ENCODE measurements at places on chromosomes 12 and 14.
A peak's percentile ranks its signal among the peaks of the same experiment; 100 is the strongest.

- peaks cover 65% of the 10 kb centered on the region for H3K36me3 ChIP-seq
- H3K27ac ChIP-seq: peak overlapping the region; percentile 99
- H3K27me3 ChIP-seq: no peaks in the 10 kb centered on the region
- H3K4me3 ChIP-seq: peak overlapping the region; percentile 16
These were observed 49.2 kb downstream of the DAD1 start for GRCh38 chr14:22539831-22540230.

- H3K4me3 ChIP-seq: peak overlapping the region; percentile 41
- H3K27me3 ChIP-seq: no peaks in the 10 kb centered on the region
- H3K4me1 ChIP-seq: peaks cover 21% of the 10 kb centered on the region
- DNase-seq: no peak
- H3K36me3 ChIP-seq: no peaks in the 10 kb centered on the region
These were observed 18.8 kb upstream of the NR4A1 start for GRCh38 chr12:52032446-52032803.

GRCh38 chr12:10771132-10771733 lies 31.2 kb downstream of the TAS2R7 start:
- no peak overlapping the region for H3K27ac ChIP-seq
- H3K4me3 ChIP-seq: no peak overlapping the region
- no peak for DNase-seq
- no peaks in the 10 kb centered on the region for H3K4me1 ChIP-seq

- no peaks in the 10 kb centered on the region for H3K4me1 ChIP-seq
- H3K27ac ChIP-seq: no peak overlapping the region
- no peaks in the 10 kb centered on the region for H3K27me3 ChIP-seq
- DNase-seq: no peak
- H3K36me3 ChIP-seq: no peaks in the 10 kb centered on the region
These were observed 53.7 kb downstream of the TMTC2 start for GRCh38 chr12:82740129-82741000.

DNA sequence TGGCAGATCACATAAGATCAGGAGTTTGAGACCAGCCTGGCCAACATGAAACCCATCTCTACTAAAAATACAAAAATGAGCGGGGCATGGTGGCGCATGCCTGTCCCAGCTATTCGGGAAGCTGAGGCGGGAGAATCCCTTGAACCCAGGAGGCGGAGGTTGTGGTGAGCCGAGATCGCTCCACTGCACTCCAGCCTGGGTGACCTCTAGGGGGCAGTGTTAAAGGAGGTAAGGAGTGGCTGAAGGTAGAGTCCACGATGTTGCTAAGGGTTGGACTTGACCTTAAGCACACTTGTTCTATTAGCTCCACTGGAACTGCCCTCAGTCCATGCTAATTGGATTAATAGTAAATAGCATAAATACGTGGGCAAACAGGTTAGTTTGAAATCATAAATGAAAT lies 62.4 kb upstream of the PSMC1 start:
- H3K4me1 ChIP-seq: no peaks in the 10 kb centered on the region
- no peak for DNase-seq

GRCh38 chr12:92779902-92780301 lies 77.1 kb downstream of the PLEKHG7 start:
- H3K4me3 ChIP-seq: no peak overlapping the region
- H3K36me3 ChIP-seq: peaks cover 15% of the 10 kb centered on the region
- no peak overlapping the region for H3K27ac ChIP-seq
- no peaks in the 10 kb centered on the region for H3K4me1 ChIP-seq
- no peak for DNase-seq
- H3K27me3 ChIP-seq: no peaks in the 10 kb centered on the region

DNA sequence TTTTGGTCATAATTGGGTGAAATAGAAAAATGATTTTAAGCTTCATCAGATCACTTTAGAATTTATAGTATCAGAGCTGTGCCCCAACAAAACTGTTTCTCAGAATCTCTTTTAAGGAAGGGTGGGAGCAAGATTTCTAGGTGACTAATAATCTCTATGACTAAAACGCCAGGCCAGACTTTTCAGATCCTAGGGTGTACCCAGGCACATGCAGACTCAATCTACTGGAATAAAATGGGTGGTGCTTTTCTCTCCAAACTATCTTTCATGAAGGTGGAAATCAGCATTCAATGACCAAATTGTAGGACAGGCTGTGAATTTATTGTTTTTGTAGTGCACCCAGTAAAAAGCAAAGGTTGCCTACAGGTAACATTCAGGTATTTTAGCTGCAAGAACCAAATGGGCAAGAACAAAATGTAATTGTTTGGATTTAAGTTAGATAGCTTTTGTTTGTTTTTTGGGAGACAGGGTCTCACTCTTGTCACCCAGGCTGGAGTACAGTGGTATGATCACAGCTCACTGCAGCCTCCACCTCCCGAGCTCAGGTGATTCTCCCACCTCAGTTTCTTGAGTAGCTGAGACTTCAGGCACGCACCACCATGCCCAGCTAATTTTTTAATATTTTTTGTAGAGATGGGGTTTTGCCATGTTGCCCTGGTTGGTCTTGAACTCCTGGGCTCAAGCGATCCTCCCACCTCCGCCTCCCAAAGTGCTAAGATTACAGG lies 49.5 kb downstream of the PPP2R5C start:
- no peak for DNase-seq
- peaks cover 34% of the 10 kb centered on the region for H3K4me1 ChIP-seq
- no peaks in the 10 kb centered on the region for H3K36me3 ChIP-seq
- H3K27ac ChIP-seq: peak overlapping the region; percentile 97
- no peaks in the 10 kb centered on the region for H3K27me3 ChIP-seq

- no peaks in the 10 kb centered on the region for H3K27me3 ChIP-seq
- H3K4me1 ChIP-seq: no peaks in the 10 kb centered on the region
- no peak overlapping the region for H3K4me3 ChIP-seq
- no peak for DNase-seq
- no peak overlapping the region for H3K27ac ChIP-seq
These were observed 218.6 kb downstream of the SPTSSA start for GRCh38 chr14:34243401-34243800.

GRCh38 chr14:28760431-28760996 lies 6.1 kb upstream of the FOXG1 start:
- H3K4me3 ChIP-seq: no peak overlapping the region
- no peaks in the 10 kb centered on the region for H3K36me3 ChIP-seq
- peaks cover 15% of the 10 kb centered on the region for H3K27me3 ChIP-seq
- DNase-seq: no peak
- H3K4me1 ChIP-seq: no peaks in the 10 kb centered on the region

GRCh38 chr14:99945732-99946651 lies 119.2 kb upstream of the EVL start:
- H3K4me1 ChIP-seq: peaks cover 13% of the 10 kb centered on the region
- peaks cover 9% of the 10 kb centered on the region for H3K27me3 ChIP-seq
- DNase-seq: no peak

- H3K4me3 ChIP-seq: no peak overlapping the region
- H3K4me1 ChIP-seq: no peaks in the 10 kb centered on the region
- H3K27ac ChIP-seq: no peak overlapping the region
These were observed 244.2 kb upstream of the CCDC196 start for GRCh38 chr14:66242001-66242400.

DNA sequence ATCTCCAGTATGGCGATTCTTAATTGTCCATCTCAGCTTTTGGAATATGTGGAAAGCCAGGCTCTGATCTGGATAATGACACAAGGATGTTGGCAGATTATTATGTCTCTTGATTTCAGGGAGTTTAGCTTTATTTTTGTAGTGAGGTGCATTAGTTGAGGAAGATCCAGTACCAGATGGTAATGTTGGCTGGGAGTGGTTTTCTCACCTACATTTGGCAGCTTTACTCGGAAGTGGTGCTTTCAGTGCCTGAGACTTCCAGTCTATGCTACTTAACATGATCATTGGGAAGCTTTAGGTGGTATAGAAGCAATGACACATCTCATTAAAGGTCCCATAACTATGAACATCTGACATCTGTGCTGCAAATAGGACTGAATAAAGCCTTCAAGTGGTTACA lies 7.5 kb downstream of the SLC15A5 start:
- no peak for DNase-seq
- H3K4me3 ChIP-seq: no peak overlapping the region
- H3K27ac ChIP-seq: no peak overlapping the region
- H3K4me1 ChIP-seq: no peaks in the 10 kb centered on the region
- no peaks in the 10 kb centered on the region for H3K27me3 ChIP-seq

DNA sequence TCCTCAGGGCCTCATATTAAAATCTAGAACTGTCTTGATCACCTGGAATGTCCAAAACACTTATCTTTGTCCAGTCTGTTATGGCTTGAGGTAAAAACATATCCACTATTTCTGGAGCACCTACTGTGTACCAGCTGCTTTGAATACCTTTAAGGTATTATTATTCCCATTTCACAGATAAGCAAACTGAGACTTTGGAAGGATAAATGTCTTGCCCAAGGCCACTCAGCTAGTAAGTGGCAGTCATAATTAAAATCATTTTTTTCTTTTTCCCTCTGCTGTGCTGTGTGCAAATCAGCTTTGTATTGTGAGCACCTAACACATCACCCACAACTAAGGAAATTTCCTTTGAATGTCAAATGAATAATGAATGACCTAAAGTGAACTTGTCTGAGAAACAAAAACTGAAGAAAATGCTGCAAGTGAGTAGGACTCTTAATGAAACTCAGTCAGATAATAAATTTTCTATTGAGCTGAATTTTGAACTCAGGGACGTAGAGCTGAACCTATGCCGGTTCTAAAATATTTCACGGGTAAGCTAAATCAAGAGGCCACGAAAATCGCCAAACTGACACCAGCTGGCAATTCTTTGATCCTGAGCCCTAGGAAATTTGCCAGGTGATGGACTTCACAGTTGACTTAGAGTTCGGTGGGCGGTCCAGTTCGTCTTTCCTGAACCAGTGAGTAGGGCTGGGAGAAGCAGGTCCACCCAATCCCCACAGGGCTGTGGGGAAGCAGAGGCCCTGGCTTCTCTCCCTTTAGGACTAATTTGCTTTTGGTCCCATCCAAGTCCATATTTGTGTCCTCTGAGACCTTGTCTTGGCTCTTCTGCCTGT lies 159.7 kb upstream of the PWP1 start:
- no peak overlapping the region for H3K4me3 ChIP-seq
- no peaks in the 10 kb centered on the region for H3K27me3 ChIP-seq
- peaks cover 4% of the 10 kb centered on the region for H3K36me3 ChIP-seq
- no peak overlapping the region for H3K27ac ChIP-seq
- H3K4me1 ChIP-seq: no peaks in the 10 kb centered on the region

GRCh38 chr12:82937151-82937550 lies 250.4 kb downstream of the TMTC2 start:
- DNase-seq: no peak
- no peaks in the 10 kb centered on the region for H3K36me3 ChIP-seq
- no peak overlapping the region for H3K27ac ChIP-seq
- no peak overlapping the region for H3K4me3 ChIP-seq
- no peaks in the 10 kb centered on the region for H3K27me3 ChIP-seq

DNA sequence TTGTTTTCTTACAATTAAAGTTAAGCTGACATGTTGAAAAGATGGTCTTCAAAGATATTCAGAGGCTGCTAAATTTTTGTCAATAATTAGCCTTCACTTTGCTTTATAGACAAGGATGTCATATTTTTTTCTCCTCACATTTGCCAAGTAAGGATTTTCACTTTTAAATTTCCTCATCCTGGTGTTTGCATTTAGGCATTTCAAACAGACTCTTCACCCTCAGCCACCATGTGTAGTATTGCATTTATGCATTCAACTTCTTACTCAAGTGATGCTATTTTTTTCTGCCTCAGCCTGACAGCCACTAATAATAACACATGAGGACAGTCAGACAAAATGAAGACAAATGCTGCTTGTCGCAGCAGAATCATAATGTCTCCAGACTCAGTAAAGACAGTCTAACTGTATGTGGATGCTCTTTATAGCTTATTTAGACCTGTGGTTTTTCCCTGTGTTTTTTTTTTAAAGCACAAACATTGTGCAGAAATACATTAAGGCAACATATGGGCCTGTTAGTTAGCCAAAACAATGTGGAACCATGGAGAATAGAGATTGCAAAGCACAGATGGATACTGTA lies 481.5 kb downstream of the NPAS3 start:
- H3K27me3 ChIP-seq: no peaks in the 10 kb centered on the region
- H3K4me3 ChIP-seq: no peak overlapping the region
- H3K4me1 ChIP-seq: no peaks in the 10 kb centered on the region
- no peak overlapping the region for H3K27ac ChIP-seq
- H3K36me3 ChIP-seq: no peaks in the 10 kb centered on the region

GRCh38 chr14:36973806-36974442 lies 198.5 kb downstream of the SLC25A21 start:
- no peak for DNase-seq
- H3K27ac ChIP-seq: no peak overlapping the region
- H3K4me3 ChIP-seq: no peak overlapping the region
- no peaks in the 10 kb centered on the region for H3K4me1 ChIP-seq
- no peaks in the 10 kb centered on the region for H3K27me3 ChIP-seq
- H3K36me3 ChIP-seq: no peaks in the 10 kb centered on the region

DNA sequence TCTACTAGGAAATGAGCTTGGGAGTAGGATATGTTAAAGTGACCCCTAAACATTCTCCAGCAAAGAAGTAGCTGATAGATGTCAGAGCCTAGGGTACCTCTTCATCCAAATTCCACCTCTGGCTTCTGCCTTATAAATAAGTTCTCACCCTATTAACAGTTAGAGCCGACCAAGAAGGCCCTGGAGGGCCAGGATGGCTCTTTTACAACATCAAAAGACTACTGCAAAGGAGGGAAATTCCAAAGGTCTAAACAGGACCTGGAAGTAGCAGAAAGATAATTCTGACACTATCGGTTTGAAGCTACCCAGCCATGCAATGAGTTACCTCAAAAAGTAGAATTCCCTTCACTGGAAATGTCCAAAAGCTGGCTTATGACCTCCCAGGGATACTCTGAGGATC lies 90.0 kb downstream of the PPM1H start:
- no peaks in the 10 kb centered on the region for H3K27me3 ChIP-seq
- H3K4me3 ChIP-seq: no peak overlapping the region
- no peaks in the 10 kb centered on the region for H3K4me1 ChIP-seq
- H3K36me3 ChIP-seq: no peaks in the 10 kb centered on the region
- no peak overlapping the region for H3K27ac ChIP-seq

DNA sequence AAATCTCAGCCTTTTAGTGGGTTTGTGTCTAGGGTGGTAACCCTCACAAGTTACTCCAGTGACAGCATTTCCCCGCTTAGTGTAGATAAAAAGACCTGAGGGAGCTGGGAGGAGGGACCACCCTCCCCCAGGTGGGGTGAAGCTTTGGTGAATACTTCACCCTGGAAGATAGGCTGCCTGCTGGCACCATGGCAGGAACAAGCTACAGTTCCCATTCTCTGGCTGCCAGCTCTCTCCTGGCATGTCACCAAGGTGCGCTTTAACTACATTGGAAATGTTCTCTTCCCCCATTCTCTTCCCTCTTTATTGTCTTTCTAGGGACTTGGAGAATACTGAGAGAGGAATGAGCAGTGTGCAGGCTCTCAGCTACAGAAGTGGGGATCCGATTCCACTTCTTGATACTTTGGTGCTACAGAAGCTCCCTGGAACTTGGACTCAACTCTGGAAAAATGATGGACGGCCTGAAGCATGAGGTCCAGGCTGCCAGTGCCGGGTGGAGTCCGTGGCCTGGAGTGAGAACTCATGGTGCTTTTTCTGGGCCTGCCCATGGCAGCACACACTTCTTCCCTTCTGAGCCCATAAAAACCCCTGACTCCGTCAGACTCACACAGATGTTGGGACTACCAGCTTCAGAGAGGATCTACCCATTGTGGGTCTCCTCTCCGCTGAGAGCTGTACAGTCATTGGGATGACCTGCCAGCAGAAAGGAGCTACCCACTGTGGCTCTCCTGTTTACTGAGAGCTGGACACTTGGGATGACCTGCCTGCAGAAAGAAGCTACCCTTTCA lies 198.0 kb downstream of the ADGRD1 start:
- no peaks in the 10 kb centered on the region for H3K27me3 ChIP-seq
- H3K4me3 ChIP-seq: no peak overlapping the region
- no peaks in the 10 kb centered on the region for H3K36me3 ChIP-seq
- DNase-seq: no peak
- no peaks in the 10 kb centered on the region for H3K4me1 ChIP-seq

- H3K4me1 ChIP-seq: no peaks in the 10 kb centered on the region
- no peak overlapping the region for H3K27ac ChIP-seq
- no peaks in the 10 kb centered on the region for H3K36me3 ChIP-seq
- DNase-seq: no peak
- H3K4me3 ChIP-seq: no peak overlapping the region
These were observed 76.7 kb upstream of the ELK3 start for GRCh38 chr12:96117460-96117859.
